Stimulated activated CD8-positive, alpha-beta memory T cell treated with anti-CD3 and anti-CD28 coated beads, Interleukin-7, amount 100 ng/mL, for 4 hours (primary cell): ENCODE measurements at places on chromosomes 1 and 21.

- DNase-seq = no peak
Measured at GRCh38 chr1:103129796-103130195, 21.5 kb upstream of the COL11A1 start.

DNA sequence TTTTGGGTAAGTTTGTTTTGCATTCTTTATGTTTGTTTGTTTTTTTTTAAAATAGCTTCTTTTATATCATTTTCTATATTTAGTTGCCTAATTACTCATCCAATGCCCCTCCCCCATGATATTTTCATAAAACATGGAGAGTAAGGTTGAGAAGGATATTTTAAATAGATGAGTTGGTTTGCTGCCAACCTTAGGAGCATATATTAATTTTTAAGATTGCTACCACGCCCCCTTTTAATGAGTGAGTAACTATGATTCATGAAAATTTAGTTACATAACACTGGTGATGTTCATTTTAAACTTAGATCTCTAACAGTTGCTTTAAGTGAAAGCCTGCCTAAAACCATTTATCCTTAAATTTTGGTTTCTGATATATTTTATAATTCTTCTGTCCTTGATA, 18.7 kb downstream of the TMEM50A start:
- no peak for DNase-seq

- DNase-seq = no peak
Measured at GRCh38 chr1:218474128-218474527, 129.0 kb downstream of the TGFB2 start.

DNA sequence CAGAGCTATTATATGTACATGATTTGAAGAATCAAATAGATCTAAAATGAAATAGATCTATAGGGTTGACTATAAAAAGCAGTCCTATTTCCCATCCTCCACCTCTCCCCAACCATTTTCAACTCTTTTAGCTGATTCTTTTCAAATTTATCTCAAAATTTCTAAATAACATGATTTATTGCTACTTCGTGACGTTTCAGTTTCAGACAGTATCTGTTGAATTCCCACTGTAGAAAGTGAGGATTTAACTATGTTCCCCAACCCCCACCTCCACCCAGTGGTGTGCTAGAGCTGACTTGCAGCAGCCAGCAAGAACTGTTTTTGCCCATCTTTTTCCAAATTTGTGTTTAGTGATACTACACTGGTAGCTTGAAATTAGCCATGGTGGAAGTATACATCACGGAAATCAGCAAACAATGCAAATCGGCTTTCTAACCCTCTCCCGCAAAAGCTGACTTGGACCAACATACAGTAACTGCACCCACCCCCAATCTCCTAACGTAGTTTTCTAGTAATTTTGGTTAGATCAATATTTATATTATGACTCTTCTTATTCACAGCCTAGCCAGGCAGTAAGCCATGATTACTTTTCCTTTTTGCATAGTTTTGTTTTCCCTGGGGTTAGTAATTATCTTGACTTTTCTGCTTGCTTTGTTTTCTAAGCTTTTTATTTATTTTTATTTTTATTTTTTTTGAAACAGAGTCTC, 10.9 kb downstream of the SEMA4A start:
- DNase-seq = no peak

- no peak for DNase-seq
Measured at GRCh38 chr21:38596264-38597042, 98.2 kb upstream of the ERG start.

DNA sequence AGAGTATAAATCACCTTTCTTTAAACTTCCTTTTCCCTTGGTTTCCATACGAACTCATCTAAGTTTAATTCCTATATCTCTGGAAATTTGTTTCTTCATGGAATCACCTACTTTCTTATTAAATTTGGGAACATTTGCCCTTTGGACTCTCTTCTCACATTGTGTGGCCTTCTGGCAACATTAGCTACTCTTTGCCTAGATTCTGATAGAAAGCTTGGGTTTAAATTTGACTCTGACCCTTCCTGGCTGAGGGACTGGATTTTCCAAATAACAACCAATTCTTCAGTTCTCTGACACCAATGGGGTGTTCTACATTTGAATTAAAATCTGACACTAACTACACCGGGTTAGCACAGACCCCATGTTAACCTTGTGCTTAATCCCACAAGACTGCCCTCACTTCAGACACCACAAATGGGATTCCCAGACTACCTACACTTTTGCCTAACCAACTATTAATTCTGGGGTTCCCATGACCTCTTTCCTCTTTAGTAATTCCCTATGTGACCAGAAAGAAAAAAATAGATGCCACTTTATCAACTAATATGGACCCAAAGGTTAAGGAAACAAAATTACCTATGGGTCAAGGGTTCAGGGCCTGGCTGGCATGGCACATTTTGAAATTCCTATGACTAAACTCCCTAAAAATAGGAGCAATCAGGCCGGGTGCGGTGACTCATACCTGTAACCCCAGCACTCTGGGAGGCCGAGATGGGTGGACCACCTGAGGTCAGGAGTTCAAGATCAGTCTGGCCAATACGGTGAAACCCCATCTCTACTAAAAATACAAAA, 9.7 kb upstream of the THEM4 start:
- DNase-seq = no peak
